ENCODE measurements at places on chromosomes 13 and 19.
A peak's percentile ranks its signal among the peaks of the same experiment; 100 is the strongest.

GRCh38 chr19:51195616-51196015 is 29.3 kb upstream of the CD33 start:
- no peak for DNase-seq

GRCh38 chr13:40863723-40864122 is 74.3 kb downstream of the SLC25A15 start:
- DNase-seq: no peak

GRCh38 chr13:34913040-34913439 is 29.0 kb upstream of the NBEA start:
- DNase-seq: no peak

- DNase-seq: no peak
Observed at GRCh38 chr13:36919833-36920615, at the start of gene SMAD9. SMAD9 (minus strand) TSS chr13:36920238; CDS start chr13:36879689, 40,549 bp downstream.

- DNase-seq: no peak
Observed at GRCh38 chr13:108437496-108437895, 168.0 kb downstream of the TNFSF13B start.

DNA sequence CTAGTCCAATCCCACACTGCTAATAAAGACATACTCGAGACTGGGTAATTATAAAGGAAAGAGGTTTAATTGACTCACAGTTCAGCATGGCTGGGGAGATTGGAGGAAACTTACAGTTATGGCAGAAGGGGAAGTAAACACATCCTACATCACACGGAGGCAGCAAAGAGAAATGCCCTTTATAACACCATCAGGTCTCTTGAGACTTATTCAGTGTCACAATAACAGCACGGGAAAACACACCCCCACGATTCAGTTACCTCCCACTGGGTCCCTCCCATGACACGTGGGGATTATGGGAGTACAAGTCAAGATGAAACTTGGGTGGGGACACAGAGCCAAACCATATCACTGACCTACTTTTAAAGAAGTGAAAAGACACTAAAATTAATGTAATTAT is 1130.4 kb upstream of the SLC10A2 start:
- no peak for DNase-seq

GRCh38 chr19:12872941-12873890 is 8.0 kb downstream of the DNASE2 start:
- DNase-seq: no peak

DNA sequence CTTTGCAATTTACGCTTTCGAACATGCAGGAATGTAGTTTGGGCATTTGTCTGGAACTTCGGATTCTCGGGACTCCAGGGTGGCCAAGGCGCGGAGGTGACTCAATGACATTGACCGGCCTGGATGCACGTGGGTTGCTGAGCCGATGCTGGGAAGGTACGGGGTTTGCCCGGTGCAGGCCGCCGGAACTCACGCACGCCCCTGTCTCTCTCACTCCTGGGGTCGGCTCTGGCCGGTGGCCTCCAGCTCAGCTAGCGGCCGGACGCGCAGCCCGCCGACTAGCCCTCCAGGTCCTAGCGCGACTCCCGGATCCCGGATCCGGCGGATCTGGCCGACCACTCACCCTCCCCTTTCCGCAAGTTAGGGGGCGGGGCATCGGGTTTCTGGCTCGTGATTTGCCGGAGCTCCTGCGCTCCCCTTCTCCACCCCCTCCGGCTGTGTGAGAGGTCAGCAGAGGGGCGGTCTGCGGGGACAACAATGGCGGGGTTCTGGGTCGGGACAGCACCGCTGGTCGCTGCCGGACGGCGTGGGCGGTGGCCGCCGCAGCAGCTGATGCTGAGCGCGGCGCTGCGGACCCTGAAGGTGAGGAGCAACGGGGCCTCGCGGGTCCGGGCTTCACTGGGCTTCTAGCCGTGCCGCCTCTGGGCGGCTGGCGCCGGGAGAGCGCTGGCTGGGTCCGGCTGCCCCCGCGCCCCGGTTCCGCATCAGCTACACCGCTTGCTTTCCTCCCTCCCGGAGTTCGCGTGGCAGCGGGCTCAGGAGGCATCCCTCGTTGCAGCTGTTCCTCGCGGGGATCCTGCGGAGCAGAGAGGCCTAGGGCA is at the start of gene PCCA:
Gene PCCA, plus strand, starts transcription at position 450 of the 821 bp plus-strand sequence. Its CDS starts 28 bp downstream, at position 478.
- peak; percentile 71 for DNase-seq

- peak; percentile 96 for DNase-seq
Observed at GRCh38 chr19:35612559-35613321, at the start of gene HAUS5. HAUS5 (plus strand) TSS chr19:35612735; CDS start chr19:35612795, 60 bp downstream.

DNA sequence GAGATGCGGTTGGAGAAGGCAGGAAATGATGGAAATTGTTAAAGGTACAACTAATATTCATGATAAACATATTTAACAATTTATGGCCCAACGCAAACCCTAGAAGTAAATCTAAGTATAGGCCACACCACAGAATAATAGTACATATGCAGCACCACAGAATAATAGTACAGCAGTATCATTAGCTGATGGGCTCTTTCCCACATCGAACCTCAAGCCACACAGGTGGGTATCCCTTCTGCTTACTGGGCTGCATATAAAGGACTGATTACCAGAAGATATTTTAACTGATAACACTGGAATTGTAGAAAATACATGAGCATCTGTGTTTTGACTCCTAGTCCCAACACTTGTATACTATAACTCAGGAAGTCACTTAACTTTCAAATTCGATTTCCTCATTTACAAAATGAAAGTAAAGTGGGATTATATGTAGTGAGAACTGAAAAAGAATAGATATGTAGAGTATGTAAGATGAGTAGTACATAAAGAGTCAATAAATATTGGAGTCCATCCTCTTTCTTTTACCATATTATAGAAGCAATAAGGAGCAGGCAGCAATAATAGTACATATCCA is 91.5 kb downstream of the TSC22D1 start:
- DNase-seq: no peak

DNA sequence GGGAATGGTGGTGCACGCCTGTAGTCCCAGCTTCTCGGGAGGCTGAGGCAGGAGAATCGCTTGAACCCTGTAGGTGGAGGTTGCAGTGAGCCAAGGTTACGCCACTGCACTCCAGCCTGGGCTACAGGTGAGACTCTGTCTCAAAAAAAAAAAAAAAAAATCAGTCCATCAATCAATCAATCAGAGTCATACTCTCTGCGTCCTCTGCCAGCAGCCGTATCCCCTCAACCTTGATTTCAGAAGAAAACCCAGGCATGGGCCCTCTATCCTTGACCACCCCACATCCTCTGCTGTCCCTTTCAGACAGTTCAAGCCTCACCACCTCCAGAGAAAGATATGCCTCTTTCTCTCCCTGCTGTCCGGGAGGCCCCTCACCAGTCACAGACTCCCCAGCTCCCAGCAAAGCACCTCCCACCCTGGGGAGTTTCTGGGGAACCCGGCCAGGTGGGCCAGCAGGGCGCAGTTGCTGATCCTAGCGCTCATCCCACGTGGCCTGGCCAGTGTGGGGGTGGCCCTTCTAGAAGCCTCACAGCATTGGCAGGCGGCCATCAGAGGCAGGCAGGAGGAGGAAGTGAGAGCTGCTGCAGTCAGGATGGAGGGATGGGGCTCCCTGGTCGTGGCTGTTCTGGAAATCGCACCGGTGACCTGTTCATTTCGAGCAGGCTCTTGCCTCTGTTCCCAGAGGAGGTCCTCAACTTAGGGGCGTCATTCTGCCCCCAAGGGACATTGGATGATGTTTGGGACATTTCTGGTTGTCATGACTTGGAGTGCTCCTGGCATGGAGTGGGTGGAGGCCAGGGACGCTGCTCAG is 10.2 kb upstream of the JSRP1 start:
- no peak for DNase-seq

DNA sequence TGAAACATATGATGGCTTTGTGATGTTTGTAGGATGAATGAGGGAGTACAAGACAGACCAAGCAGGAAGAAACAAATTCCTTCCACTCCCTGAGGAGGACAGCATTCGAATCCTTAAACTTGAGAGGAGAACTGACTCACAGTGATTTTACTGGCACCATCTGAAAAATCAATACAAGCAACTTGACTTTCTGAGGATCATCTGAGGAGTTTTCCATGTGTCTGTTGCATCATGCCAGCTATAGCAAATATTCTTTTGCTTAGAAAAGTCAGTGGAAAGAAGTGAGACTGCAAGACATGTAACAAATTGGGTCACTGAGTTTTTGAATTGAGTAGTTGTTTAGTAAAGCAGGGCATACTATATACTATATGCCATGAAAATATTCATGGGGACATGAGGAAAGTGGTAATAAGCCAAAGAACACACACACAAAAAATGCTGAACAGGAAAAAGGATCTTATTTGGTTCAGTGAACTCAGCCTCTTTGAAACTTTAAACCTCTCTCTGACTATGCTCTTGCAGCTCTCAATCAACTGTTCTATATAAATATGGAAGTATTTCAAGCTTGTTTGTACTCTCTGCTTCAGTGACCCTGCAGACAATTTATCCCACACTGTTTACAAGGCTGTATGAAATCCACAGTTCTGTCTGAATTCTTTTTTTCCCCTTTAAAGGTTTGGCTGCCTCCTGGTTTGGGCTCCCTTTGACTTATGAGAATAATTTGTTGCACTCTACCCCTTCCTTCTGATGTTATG is 35.5 kb downstream of the SERTM1 start:
- DNase-seq: no peak

DNA sequence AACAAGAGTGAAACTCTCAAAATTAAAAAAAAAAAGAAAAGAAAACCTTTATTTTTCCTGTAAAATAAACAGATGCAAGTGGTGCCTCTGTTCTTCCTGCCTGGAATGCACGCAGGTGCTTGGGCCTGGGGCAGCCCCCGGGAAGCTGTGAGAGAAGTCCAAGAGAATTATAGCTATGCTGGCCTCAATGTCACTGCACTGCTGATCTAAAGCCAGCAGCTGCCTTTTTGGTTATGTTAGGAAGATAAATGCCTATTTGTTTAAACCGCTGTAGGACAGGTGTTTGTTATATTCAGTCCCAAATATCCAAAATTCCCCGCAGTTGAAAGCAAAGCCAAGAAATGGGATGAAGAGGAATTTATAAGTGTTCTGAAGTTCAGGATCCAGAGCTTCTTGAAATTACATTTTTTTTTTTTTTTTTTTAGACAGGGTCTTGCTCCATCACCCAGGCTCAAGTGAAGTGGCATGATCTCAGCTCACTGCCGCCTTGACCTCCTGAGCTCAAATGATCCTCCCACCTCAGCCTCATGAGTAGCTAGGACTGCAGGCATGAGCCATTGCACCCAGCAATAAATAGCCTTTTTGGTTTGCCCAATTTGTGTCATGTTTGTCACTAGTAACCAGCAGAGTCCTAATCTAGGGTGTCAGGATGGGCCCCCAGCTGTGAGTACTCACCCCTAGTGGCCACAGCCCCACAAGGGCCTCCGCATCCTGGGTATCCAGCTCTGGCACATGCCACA is 2.2 kb downstream of the RINL start:
- DNase-seq: no peak

DNA sequence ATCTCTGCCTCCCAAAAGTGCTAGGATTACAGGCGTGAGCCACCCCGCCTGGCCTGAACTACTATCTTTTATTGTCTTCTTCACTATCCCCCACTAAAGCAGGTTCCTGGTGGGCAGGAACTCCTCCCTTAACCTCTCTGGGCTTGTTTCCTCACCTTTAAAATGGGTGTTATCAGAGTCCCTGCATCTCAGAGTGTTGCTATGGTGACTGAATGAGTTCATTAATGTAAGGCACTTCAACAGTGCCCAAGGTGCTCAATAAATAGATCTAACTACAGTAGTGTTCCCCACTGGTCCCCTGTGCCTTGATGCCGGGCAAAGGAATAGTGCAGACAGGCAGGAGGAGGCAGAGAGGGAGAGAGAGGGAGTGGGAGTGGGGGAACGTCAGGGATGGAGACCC is 20.5 kb downstream of the CCDC97 start:
- DNase-seq: no peak

DNA sequence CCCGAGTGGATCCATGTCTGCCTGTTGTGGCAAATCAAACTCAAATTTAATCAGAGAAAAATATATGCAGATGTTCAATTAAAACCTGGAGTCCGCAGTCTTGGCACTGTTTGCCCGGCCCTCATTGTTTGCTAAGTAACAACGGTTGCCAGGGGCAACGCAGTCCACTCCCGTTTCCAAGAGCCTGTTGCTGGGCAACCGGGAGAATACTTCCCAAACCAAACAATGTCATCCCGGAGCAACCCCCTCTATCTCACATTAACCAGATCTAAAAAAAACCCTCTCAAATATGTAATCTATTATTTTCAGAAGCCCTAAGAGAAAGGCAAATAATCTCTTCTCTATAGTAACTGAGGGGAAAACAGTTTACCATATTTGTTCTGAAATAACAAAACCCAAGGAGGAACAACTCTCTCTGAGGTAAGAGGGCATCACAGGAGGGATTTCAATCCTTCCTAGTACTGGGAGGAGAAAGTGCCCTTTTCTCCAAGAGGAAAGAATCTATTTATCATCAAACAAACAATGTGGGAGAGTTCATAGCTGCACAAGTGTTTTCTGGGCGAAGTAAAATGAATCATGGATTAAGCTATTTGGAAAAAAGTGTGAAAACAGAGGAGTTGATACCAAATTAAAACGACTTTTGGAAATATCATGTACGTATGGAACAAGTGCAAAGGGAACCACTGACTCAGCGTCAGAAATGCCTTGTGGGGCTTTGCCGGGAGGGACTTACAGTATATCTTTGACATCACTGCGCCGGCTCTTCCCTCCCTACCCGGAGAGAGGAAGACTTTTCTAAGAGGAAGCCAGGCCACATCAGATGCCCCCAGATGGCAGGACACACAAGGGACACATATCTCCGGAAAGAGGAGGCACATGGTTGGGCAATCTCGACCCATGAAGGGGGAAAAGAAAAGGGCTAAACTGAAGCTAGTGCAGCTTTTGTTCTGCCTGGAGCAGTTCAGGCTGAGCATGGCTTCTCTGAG is 43.3 kb downstream of the RFX2 start:
- no peak for DNase-seq

GRCh38 chr13:97982286-97982685 is 28.8 kb downstream of the IPO5 start:
- DNase-seq: no peak

DNA sequence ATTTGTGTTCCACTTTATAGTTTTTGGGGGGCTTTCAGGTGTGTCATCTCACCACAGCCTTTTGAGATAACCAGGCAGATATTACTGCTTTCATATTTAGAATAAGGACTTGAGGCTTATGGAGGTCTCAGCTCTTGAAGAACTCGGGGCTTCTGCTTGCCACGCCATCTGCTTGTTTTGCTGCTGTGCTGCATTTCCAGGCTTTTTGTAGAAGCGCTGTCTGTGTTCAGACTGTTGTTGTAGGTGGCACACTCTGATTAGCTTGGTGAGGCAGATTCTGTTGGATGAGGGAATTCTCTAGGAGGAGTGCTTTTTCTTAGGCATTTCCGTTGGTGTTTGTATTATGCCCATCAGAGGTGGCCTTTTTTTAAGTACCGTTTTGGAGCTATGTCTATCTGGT is 57.2 kb downstream of the WASF3 start:
- no peak for DNase-seq
